ELR (cell line): ENCODE measurements at places on chromosomes 4 and X.

GRCh38 chr4:2924765-2925301, 38.4 kb downstream of the NOP14 start:
- no peak for DNase-seq

- peak; percentile 21 for DNase-seq
These were observed 68.0 kb downstream of the NFKB1 start for GRCh38 chr4:102569200-102569599.

DNA sequence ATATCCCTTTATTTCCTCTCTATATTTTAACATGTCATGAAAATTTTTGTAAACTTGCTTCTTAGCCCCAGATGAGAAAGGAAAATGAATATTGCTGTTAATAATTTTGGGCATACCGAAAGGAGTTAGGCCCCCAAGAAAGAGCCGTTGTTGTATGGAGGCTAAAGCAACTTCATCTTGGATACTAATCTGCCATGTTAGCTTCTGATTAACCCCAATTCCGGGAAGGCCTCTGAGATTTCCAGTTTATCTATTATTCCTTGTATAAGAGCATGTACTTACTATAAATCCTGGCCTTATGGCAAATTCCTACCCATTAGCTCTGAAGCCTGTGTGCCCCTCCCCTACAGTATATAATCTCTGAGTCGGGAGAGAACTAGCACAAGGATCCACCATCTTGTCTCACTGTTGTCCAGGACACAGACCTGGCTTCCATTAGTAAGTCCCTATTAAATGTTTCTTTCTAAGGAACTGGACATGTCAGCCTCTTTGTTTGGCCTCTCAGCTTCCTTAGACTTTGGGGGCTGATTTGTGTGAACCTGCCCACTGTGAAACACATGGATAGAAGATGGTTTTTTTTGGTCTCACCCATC, 20.9 kb upstream of the PLA2G12A start:
- no peak for DNase-seq

DNA sequence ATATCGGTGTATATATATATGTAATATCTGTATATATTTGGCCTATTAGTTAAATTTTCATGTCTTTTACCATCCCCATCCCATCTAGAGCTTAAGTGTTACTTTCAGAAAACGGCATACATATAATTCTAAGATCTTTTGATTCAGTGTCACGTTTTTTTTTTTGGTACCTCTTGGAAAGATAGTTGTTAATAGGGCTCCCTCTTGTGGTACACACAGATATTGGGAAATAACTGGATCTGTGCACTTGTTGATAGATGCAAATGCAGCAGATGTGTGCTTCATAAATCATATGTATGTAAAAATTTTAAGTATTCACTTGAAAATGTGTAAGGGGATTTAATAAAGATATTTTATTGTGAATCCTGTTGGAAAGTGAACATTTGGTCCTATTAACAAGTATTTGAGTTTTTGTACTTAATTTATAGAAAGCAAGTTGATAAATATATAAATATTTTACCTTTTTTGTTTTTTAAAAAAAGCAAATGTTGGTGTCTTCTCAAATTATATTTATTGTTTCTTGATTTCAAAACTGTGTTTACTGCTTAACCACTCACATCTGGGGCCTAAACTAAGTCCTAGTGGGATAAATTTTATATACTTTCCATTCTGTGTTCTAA, 74.7 kb downstream of the PAQR3 start:
- DNase-seq: peak; percentile 80

DNA sequence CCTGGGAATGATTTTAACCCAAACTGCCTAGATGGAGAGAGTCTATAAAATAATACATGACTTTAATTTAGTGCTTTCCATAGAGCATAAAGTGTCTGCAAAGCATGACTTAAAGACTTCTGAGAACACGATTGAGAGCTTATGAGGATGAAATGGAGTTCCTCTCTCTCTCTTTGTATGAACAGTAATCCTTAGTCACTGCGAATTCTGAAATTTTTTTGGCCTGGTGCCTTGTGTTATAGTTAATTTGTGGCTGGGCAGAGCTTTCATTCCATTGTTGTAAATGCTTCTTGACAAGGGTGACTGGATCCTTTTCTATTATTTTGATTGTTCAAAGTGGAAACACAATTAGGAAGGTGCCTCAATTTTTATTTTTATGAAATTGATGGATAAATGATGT, 179.5 kb downstream of the CEP135 start:
- DNase-seq: peak; percentile 23

DNA sequence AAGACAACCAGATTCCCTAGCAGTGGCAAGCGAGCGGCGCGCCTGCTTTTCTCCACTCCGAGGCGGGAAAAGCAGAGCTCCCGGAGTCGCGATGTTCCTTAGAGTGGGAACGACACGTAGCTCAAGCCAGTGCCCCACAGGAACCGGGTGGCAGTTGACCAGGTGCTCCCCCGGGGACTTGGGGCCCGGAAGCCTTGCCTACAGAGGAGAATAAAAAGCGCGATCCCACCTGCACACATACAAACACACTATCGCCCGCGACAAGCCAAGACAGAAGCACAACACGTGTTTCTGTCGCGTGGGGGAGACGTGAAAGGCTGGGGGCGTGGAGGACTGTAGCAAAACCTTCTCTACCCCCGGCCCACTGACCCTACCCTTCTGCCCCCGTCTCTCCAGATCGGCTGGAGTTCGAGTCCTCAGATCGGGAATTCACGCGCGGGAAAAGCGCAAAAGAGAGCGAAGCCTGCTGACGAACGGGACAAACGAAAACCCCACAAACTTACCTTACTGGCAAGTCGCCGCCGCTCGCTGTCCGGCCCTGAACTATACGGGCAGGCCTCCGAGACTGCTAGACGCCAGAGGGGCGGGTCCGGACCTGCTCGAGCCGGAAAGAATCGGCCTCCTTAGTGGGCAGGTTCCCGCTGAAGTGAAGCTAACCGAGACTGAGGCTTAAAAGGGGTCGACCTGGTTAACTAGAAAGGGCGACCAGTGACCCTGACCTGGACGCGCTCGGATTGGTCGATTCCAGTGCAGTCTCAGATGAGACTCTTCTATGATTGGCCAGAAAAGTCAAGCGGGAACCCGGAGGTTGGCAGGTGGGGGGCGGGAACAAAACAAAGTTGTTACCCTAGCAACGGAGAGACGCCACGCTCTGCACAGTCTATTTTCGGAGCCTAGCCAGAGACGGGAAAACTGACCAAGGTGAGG, at the start of the genes DNAAF6 and NUP62CL:
Gene DNAAF6 (plus strand): TSS at position 842 of the 927 bp plus-strand sequence. CDS start 6,265 bp downstream, outside the sequence.
Gene NUP62CL (minus strand): TSS at position 664 of the 927 bp plus-strand sequence. CDS start 31,287 bp downstream, outside the sequence.
- peak; percentile 60 for DNase-seq
